ENCODE measurements at places on chromosomes 4 and X.

DNA sequence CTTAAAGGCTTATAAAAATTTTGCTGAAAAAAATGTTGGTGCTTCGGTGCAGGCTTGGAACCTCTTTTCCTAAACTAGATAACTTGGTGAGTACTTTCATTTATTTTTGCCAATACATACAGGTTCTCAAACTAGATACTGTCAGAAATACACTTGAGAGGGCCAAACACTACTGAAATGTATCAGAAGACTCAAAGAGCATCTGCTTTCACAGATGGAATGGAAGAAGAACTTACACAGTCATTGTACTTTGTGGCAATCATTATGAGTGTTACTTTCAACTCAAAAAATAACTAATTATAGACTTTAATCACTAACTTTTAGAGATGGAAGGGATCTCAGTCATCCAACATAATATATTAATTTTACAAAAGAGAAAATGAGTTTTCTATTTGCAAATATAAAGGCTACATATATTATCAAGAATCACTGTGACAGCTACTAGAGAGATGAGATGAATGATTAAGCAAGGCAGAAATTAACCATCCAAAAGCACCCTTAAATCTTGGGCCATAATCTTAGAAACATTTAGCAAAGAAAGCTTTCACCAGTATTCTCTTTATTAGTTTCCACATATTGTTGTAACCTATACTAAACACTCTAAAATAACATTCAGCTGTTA, 1.0 kb downstream of the ENAM start:
- DNase-seq, result no peak

DNA sequence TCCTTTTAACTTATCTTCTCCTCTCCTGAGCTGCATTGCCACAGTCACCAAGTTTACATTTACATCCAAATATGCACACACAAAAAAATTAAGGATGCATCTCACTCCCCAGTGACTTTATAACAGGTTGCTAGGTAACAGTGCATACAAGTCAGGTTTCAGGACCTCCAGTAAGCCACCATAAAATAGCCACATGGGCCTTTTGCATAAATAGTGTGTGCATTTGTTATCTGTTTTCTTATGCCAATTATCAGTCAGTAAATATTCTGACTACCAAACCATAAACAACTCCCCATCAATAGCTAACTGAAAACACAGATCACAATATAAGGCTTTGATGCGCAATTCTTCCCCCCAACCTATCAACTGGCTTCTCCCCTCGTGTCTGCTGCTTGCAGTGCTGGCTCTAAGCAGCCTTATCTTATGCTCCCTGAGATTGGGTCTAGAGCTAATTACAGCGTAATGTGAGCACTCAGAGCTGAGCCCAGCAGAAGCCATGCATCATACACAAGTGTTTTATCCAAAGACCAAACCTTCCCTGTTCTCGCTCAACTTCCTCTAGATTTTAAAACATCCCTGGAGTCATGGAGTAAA, 55.4 kb downstream of the ZNF827 start:
- DNase-seq, result no peak

DNA sequence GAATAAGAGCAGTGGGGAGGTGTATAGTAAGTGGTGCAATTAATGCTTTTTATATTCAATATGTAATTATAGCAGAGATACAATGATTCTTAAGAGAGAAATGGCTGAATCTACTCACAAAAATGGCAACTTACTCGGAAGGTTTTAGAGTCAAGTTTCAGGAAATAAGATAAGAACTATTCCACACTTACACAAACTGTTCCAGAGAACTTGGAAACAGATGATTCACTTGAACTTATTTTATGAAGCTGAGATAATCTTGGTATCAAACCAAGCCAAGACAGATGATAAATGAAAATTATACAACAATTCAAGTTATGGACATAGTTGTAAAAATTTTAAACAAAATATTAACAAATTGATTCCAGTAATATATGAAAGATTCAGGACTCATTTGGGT, 311.3 kb upstream of the HS3ST1 start:
- DNase-seq, result no peak

DNA sequence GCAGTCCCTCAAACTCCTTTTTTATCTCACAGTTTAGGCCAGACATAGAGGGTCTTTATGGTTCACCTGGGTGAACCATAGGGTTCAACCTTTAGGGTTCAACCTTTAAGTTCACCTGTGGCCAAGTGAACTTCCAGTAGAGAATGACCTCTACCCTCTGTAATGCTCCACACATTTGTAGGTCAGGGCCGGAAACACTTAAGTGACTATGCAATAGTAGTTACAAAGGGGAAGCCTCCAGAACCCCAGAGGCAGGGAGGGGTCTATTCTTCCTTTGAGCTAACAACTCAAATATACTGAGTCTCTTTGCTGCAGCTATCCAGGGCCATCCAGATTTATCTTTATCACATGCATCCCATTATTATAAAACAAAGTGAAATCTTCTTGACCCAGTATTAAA, 100.0 kb downstream of the LARP1B start:
- DNase-seq, result no peak

GRCh38 chrX:86148594-86148993, 343 bp downstream of the DACH2 start:
- no peak for DNase-seq

DNA sequence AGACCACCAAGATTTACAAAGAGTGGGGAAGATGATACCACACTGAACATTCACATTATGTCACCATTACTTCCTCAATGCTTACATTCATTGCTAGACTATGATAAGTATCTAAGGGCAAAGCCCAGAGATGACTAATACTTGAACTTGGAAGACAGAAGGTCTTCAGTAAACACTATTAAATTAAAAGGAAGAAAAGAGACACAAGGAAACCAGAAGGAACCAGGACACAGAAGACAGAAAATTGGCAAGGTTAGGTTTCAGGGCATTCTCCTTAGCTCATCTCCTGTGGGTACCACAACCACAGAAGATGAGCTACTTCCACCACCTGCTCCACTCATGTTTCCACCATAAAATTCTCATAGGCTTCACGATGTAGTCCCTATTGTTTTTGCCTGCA, 64.9 kb downstream of the NLGN4X start:
- DNase-seq, result no peak

DNA sequence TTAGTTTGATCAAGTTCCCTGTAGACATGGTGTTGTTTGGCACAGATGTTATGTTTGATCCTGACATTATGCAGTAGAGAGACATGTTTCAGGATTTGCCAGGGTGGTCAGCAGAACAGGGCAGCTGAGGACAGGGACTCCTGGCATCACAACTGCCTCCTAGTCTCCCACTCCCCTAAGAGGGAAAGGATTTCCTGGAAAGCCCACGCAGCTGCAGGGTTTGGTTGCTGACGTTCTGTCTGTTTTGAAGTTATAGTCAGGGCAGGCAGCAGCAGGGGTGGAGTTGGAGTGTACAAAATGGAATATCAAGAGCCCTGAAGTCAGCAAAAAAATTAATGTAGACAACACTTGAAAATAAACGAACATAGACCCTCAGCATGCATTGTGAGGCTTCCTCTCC, 125.4 kb downstream of the CPE start:
- DNase-seq, result no peak

DNA sequence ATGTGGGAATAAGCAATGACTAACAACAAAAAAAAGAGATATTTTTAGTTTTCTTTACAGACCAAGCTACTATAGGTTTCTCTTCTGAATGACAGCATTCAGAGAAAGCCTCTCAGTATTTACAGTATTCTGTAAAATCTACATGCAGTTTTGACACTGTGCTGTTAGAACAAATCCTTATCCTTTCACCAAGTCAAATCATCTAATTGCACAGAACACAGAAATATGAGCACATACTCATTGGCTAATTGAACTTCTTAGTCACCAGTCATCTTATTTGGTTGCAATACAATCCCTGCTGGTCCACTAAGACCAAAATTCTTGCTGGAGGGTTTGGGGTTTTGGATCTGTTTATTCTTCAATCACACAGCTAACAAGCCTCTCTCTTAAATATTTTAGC, 5.7 kb downstream of the ACOT9 start:
- no peak for DNase-seq

- DNase-seq, result no peak
These were observed 129.5 kb upstream of the PSAPL1 start for GRCh38 chr4:7564242-7564641.

DNA sequence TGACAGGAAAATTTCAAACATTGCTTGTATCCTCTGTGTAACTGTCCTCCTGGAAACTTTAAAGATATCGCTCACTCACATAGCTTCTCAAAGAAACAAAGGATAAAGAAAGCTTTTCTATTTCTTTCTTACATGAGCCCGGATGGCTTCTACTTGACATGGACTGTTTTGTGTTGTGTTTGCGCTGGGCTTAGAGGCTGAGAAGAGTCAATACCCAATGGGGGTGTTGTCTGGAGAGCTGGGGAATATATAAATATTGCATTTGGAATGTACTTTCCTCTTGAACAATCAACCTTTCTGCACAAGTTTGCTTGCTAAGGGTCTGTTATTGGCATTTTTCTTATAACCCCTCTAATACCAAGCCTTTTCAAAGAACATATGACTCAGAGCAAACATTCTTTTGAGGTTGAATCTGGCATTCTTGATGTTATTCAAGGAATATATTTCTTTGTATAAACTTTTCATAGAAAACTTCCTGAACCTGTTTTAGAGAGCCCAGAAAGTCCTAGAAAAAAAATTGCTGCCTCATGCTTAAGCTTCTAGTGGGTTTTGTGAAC, 331.9 kb downstream of the PACRGL start:
- no peak for DNase-seq

GRCh38 chr4:137430171-137430570, 102.1 kb downstream of the PCDH18 start:
- no peak for DNase-seq

DNA sequence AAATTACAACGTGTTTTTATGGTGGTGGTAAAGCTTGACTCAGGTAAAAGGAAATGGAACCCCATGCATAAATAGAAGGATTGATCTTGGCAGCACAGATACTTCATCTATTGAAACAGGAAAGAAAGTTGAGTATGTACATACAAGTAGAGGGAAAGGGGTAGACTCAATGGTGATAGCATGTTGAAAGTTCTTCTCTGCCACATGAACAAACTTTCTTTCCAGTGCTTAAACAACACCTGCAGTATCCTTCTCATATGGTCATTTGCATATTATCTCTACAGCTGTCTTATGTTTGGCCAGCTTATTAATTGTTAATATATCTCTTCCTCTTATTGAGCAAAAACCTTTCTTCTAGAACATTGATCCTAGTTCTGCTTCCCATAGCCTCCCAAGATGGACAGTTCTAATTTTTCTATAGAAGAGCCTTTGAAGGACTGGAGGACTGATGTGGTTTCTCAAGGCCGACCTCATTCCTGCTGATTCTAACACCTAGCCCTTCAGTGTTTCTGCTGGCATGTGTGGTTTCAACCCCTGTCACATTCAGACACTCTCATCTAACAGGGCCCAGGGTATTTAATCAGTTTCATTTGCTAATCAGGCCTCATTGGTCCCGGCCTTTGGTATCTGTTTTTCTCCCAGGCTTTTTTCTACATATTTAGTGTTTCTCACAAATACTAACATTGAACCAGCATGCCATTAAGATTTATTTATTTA, 108.1 kb upstream of the SPRY1 start:
- DNase-seq, result no peak

DNA sequence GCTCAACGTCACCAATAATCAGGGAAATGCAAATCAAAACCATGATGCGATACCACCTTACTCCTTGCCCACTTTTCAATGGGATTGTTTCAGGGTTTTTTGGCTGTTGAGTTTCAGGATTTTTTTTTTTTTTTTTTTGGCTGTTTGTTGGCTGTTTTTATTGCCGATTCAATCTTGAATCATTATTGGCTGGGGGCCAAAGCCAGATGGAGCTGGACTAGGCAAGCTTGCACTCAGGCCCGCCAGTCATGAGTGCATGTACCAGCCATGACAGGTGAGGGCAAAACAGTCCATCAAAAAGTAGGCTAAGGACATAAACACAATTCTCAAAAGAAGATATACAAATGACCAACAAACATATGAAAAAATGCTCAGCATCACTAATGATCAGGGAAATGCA, 13.3 kb downstream of the YIPF7 start:
- DNase-seq, result no peak

GRCh38 chrX:39397561-39398199, 596.4 kb downstream of the MID1IP1 start:
- DNase-seq, result no peak

DNA sequence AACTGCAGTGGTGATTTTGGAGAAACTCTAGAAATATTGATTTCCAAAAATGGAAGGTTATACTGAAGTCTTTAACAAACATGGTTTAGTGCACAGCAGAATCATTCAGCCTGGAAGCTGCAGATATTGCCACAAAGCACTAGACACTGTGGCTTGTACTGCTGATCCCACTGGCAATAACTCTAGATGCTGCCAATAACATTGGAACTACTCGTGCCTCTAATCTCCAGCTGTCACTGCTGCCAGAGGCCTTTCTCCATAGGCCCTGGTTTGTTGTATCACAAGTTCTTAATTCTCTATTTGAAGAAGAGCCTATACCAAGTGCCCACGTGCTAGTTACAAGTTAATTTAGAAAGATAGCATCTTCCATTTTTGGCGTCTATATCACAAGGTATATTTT, 19.3 kb downstream of the DMP1 start:
- DNase-seq, result no peak

DNA sequence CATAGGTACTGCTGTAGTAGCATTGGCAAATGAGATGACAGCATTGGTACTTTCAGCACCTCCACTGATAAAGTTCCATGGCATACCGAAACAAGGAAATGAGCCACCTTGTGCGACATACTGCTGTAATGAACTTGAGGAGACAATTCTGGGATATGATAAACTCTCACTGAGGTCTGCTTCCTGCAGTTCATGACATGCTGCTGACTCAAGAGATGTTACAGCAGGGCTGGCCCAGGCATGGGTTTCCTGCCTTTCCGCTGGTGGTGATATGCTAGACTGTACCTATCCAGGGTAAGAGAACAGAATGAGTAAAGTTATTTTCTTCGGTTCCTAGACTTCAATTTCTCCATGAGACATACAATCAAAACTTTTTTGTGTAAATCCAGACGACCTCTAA, 17.1 kb downstream of the BEND2 start:
- no peak for DNase-seq

DNA sequence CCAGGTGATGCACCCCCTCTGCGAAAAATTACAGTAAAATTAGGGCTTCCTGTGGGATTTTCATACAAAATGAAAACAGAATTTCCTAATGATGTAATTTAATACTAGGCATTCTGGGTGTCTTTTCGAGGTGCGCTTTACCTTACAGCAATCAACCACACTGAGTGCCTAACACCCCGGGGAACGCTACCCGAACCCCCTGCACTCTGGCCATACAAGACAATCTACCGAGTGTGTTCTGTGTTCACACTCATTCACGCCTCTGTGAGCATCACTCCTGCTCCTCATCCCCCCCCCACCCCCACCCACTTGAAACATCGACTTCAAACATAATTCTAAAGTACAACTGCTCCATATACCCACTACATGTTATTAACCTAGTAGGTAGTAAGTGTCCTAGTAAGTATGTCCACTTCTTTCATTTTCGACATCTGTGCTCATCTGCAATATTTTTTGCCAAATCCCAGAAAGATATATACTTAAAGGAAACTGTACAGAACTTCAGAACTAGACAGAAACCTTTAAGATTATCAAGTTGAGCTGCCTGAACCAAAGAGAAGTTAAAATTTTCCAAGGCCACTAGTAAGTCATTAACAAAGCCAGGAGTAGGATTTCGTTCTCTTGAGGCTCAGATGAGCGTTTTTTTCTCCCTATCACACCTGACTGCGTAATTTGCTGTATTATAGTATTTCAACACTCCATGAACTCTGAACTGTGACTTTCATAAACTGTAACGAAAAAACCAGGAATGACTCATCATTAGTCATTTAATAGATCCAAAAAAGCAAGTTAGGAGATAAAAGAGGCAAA, 80.0 kb downstream of the FAT1 start:
- DNase-seq, result no peak
